ENCODE measurements at places on chromosomes 5 and 9.

DNA sequence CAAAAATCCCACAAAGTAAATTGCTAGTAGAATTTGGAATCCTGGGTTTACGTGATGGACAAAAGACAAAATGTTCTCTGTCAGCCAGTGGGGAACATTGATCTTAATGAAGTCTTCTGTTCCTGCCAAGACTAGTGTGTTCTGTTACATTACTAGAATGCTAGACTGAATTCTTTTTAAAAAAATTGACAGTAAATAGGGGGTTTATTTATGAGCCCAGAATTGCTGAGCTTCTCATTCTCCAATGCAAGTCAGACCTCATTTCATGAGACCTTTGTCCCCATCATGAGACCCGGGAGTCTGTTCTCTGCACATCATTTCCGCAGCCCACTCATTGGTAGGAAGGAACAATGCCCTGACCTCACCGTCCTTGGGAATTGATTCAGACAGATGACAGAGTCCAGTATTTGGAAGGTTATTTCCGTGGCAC, 173.8 kb upstream of the OTULINL start:
- no peak overlapping the region for H3K27ac ChIP-seq
- H3K27me3 ChIP-seq, result peaks cover 4% of the 10 kb centered on the region
- H3K36me3 ChIP-seq, result no peaks in the 10 kb centered on the region
- no peak overlapping the region for H3K4me3 ChIP-seq

DNA sequence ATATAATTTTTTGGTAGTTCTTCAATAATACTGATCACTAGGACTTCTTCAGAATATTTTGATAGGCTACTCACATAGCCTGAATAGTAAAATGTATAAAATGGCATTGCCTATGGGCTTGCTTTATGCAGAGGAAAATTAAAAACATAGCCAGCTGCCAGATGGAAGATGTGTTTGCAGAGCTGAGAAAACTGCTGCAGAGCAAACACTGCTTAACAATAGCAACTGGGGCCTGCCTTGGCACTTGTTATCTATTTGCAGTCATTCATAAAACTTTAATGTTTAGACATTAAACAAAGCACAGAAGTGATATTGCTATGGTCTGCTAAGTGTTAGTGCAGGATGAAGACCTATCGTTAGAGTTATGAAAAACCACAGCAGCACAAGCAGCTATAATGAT, 151.5 kb upstream of the SMC2 start:
- no peaks in the 10 kb centered on the region for H3K36me3 ChIP-seq
- no peak overlapping the region for H3K27ac ChIP-seq
- no peak overlapping the region for H3K4me3 ChIP-seq
- H3K27me3 ChIP-seq, result no peaks in the 10 kb centered on the region
- DNase-seq, result no peak

GRCh38 chr5:147051193-147051592, 172.6 kb upstream of the PPP2R2B start:
- H3K4me1 ChIP-seq, result no peaks in the 10 kb centered on the region
- no peak overlapping the region for H3K4me3 ChIP-seq
- no peak for DNase-seq

- no peak overlapping the region for H3K27ac ChIP-seq
- no peaks in the 10 kb centered on the region for H3K36me3 ChIP-seq
- H3K4me1 ChIP-seq, result no peaks in the 10 kb centered on the region
- H3K4me3 ChIP-seq, result no peak overlapping the region
- peaks cover 13% of the 10 kb centered on the region for H3K27me3 ChIP-seq
Observed at GRCh38 chr5:135097390-135097789, 63.4 kb upstream of the PITX1 start.

- no peak overlapping the region for H3K27ac ChIP-seq
- H3K4me1 ChIP-seq, result peaks cover 3% of the 10 kb centered on the region
- no peaks in the 10 kb centered on the region for H3K36me3 ChIP-seq
Observed at GRCh38 chr5:36078430-36078829, 11.7 kb upstream of the UGT3A2 start.

DNA sequence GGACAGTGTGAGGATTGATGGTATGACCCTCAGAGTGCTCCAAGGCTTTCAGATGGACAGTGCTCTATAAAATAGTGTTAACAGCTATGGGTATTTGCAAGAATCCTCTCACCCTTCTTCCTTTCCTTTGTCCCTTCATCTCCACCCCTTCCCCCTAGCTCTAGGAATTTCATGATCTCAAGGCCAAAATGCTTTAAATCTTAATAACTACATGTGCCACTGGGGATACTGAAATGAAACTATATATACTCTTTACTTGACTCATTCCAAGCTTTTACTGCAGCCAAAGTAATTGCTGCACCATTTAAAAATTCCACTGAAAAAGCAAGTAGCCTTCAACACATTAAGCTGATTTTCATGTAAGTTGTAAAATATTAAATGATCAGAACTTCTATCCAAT, 361.6 kb upstream of the SLC30A5 start:
- no peaks in the 10 kb centered on the region for H3K36me3 ChIP-seq
- DNase-seq, result no peak
- no peaks in the 10 kb centered on the region for H3K27me3 ChIP-seq
- no peak overlapping the region for H3K27ac ChIP-seq

GRCh38 chr9:76373173-76373783, 20.9 kb downstream of the RFK start:
- H3K4me1 ChIP-seq, result no peaks in the 10 kb centered on the region
- H3K27ac ChIP-seq, result no peak overlapping the region
- H3K4me3 ChIP-seq, result no peak overlapping the region
- H3K27me3 ChIP-seq, result no peaks in the 10 kb centered on the region
- H3K36me3 ChIP-seq, result no peaks in the 10 kb centered on the region
- DNase-seq, result no peak
